Left colon (tissue), 2 donors: ENCODE measurements at places on chromosomes 5 and 9. TPM values are rescaled to one million over a fixed set of nuclear protein-coding genes. Genes with fewer than 3 reads are reported as not detected.

DNA sequence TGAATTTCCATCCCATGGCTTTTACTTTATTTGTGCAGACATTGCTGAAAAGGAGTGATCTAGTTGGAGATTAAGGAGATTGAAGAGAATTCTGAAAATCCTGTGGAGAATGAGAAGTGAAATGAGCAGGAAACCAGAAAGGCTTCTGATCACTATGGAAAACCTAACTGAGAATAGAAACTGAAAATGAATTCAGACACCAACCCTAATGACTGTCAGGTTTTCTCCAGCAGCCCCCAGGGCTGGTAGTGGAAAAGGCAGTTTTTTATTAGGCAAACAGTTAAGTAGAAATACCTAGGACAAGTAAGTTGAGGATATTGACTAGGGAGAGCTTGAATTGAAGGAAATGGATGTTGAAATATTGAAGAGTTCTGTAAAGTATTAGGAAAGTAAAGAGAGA, 14.7 kb upstream of the ARRDC3 start:
- no peak for DNase-seq

- DNase-seq: peak; percentile 11
Observed at GRCh38 chr5:58926541-58926935, 343.7 kb downstream of the RAB3C start.

GRCh38 chr9:116151966-116152381, 1.6 kb upstream of the PAPPA start:
- DNase-seq: no peak

Gene SPEF2
- 3.0 TPM for total RNA-seq

Gene GABRP
- total RNA-seq: 0.27 TPM

Gene ZNF879
- total RNA-seq: 4.3 TPM

Gene NOXA1
- 33.3 TPM for total RNA-seq
